ENCODE measurements at places on chromosomes 1 and 21. TPM values are rescaled to one million over a fixed set of nuclear protein-coding genes. Genes with fewer than 3 reads are reported as not detected.
A peak's percentile ranks its signal among the peaks of the same experiment; 100 is the strongest.

- H3K27ac ChIP-seq = no peak overlapping the region
- H3K27me3 ChIP-seq = no peaks in the 10 kb centered on the region
- DNase-seq = no peak
- H3K4me3 ChIP-seq = no peak overlapping the region
- no peaks in the 10 kb centered on the region for H3K4me1 ChIP-seq
Measured at GRCh38 chr21:29477347-29477746, 178.6 kb downstream of the BACH1 start.

GRCh38 chr1:166302989-166303758 lies 136.4 kb upstream of the FAM78B start:
- H3K27ac ChIP-seq = no peak overlapping the region
- no peak for DNase-seq

GRCh38 chr1:74246315-74246714 lies 11.1 kb downstream of the TNNI3K start:
- no peak overlapping the region for H3K4me3 ChIP-seq
- no peaks in the 10 kb centered on the region for H3K27me3 ChIP-seq
- no peak overlapping the region for H3K27ac ChIP-seq

- H3K27me3 ChIP-seq = no peaks in the 10 kb centered on the region
- H3K4me1 ChIP-seq = peaks cover 36% of the 10 kb centered on the region
- peak overlapping the region; percentile 78 for H3K27ac ChIP-seq
- no peak for DNase-seq
- H3K36me3 ChIP-seq = no peaks in the 10 kb centered on the region
Measured at GRCh38 chr1:212700223-212700891, 717 bp upstream of the BATF3 start.

GRCh38 chr1:241947354-241947753 lies 10.2 kb upstream of the BECN2 start:
- no peak for DNase-seq
- no peak overlapping the region for H3K27ac ChIP-seq
- H3K4me3 ChIP-seq = no peak overlapping the region
- H3K27me3 ChIP-seq = no peaks in the 10 kb centered on the region
- H3K4me1 ChIP-seq = no peaks in the 10 kb centered on the region
- H3K36me3 ChIP-seq = no peaks in the 10 kb centered on the region

GRCh38 chr1:112735752-112736151 lies 20.6 kb upstream of the PPM1J start:
- DNase-seq = no peak
- H3K36me3 ChIP-seq = no peaks in the 10 kb centered on the region
- no peaks in the 10 kb centered on the region for H3K4me1 ChIP-seq
- no peaks in the 10 kb centered on the region for H3K27me3 ChIP-seq

DNA sequence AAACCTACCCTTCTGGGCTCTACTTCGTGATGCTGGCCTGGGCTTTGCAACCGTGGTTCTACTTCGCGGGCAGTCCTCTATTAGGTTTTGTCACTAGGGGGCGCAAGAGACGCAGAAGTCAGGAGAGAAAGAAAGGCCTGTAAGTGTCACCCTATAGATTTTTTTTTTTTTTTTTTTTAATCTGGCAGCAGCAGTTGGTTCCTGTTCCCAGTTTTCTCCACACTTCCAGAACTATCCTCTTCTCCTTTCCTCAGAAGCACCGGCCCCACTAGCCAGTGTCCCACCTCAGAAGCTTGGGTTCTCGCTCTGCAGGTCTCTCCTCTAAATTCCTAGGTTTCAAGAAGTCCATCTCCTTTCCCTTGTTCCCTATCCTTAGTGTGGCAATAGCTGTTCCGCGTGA lies 9.1 kb upstream of the LCE2D start:
- H3K27ac ChIP-seq = no peak overlapping the region
- no peaks in the 10 kb centered on the region for H3K4me1 ChIP-seq
- H3K36me3 ChIP-seq = no peaks in the 10 kb centered on the region

- H3K4me1 ChIP-seq = no peaks in the 10 kb centered on the region
- no peak overlapping the region for H3K4me3 ChIP-seq
- H3K36me3 ChIP-seq = no peaks in the 10 kb centered on the region
- no peak overlapping the region for H3K27ac ChIP-seq
- no peaks in the 10 kb centered on the region for H3K27me3 ChIP-seq
Measured at GRCh38 chr1:13556224-13556764, 27.3 kb upstream of the PDPN start.

GRCh38 chr1:218851586-218851985 lies 322.1 kb upstream of the LYPLAL1 start:
- H3K4me1 ChIP-seq = no peaks in the 10 kb centered on the region
- H3K27me3 ChIP-seq = no peaks in the 10 kb centered on the region
- no peak for DNase-seq
- H3K36me3 ChIP-seq = no peaks in the 10 kb centered on the region

GRCh38 chr1:25912076-25912831 lies 6.0 kb upstream of the STMN1 start:
- H3K4me1 ChIP-seq = no peaks in the 10 kb centered on the region
- H3K27ac ChIP-seq = no peak overlapping the region
- H3K4me3 ChIP-seq = no peak overlapping the region

DNA sequence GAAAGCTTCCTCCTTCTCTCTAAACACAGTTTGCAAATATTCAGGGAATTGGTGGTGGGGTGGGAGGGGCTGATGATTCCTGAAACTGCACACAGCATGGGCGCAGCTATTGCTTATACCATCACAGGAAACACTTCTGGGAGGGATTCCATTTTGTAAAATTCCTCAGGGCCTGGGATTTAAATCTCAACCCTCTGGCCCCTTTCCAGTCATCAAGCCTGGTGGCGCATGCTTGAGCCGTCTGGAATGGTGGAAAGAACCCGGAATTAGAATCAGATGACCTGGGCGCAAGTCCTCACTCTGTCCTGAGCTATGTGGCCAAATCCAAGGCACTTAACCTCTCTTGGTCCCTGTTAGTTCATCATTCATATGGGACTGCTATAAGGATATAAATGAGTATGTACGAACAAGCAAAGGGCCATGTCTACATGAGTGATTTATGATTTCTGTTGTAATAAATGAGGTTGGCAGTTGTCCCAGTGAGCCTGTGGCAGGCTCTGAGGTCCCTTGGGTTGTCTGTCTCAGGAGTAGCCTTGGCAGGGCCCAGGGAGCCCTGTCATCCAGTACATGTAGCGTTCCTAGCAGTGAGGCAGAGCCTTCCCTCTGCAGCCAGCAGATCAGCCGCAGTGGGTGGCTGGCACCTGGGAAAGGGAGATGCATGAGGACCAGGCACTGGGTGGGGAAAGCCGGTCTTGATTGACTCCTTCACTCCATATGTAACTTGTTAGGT lies 72.0 kb downstream of the MAN1C1 start:
- H3K4me3 ChIP-seq = no peak overlapping the region
- no peaks in the 10 kb centered on the region for H3K27me3 ChIP-seq

GRCh38 chr1:212121779-212122178 lies 86.2 kb downstream of the DTL start:
- H3K4me3 ChIP-seq = no peak overlapping the region
- no peak for DNase-seq
- no peaks in the 10 kb centered on the region for H3K27me3 ChIP-seq
- peaks cover 18% of the 10 kb centered on the region for H3K4me1 ChIP-seq

DNA sequence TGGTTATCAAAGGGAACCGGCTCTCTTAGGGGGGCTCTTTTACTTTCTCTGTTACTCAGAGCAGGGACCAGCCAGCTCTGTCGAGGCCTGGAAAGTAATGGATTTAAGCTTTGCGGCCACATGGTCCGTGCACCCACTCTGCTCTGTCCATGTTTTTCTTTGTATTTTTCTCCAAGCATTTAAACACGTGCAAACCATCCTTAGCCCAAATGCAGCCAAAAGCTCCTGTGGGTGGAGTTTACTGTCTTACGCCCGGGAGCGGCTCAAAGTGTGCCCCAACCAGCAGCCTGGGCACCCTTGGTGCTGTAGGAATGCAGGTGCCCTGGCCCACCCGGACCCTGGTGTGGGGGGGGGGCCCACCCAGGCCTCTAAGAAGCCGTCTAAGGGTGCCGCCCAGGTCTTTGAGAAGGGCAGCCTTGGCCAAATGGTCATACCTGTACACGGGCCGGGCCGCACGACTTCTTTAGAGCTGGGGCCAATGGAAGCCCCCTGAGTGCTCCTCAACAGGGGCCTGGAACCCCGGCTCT lies 29.2 kb upstream of the POFUT2 start:
- H3K27ac ChIP-seq = peak overlapping the region; percentile 84
- H3K27me3 ChIP-seq = no peaks in the 10 kb centered on the region
- H3K4me1 ChIP-seq = peaks cover 55% of the 10 kb centered on the region
- H3K36me3 ChIP-seq = no peaks in the 10 kb centered on the region
- no peak overlapping the region for H3K4me3 ChIP-seq

GRCh38 chr21:44949779-44950198 lies 10.0 kb downstream of the SLX9 start:
- no peak for DNase-seq
- H3K4me1 ChIP-seq = peaks cover 51% of the 10 kb centered on the region
- H3K27ac ChIP-seq = peak overlapping the region; percentile 58
- H3K27me3 ChIP-seq = no peaks in the 10 kb centered on the region

DNA sequence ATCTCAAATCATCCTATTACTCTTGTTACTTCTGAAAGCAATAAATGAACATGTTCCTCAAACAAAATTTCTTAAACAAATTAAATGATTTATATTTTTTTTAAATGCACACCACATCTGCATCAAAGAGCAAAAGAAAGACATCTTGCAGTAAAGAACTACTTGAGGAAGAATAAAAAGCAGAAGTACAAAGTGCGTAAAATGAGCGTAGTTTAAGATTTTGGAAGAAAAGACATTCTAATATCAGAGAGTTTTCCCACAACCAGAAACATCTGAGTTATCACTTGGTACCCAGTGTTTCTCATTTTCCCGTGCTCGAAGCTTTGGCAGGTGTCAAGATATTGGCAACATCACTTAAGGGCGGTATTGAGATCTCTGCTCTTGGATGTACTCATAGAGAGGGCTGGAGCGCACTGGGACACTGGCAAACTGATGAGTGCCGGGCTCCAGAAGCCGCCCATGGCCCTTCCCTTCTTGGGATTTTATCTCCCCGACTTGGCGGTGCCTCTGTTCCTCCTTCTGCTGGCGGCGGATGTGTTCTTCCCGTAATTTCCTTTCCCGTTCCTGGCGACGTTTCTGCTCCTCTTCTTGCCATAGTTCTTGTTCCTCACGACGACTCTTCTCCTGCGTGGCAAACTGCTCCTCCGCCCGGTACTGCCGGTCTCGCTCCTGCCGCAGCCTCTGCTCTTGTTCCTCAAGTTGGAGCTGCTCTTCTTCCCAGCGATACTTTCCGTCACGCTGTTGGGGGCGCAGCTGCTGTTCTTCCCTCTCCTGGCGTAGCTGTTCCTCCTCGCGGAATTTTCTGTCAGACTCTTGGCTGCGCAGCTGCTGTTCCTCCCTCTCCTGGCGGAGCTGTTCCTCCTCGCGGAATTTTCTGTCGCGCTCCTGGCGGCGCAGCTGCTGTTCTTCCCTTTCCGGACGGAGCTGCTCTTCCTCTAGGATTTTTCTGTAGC lies 7.9 kb downstream of the TCHH start:
- H3K27me3 ChIP-seq = no peaks in the 10 kb centered on the region
- H3K4me1 ChIP-seq = peaks cover 48% of the 10 kb centered on the region
- DNase-seq = no peak
- peak overlapping the region; percentile 54 for H3K4me3 ChIP-seq
- H3K36me3 ChIP-seq = no peaks in the 10 kb centered on the region

DNA sequence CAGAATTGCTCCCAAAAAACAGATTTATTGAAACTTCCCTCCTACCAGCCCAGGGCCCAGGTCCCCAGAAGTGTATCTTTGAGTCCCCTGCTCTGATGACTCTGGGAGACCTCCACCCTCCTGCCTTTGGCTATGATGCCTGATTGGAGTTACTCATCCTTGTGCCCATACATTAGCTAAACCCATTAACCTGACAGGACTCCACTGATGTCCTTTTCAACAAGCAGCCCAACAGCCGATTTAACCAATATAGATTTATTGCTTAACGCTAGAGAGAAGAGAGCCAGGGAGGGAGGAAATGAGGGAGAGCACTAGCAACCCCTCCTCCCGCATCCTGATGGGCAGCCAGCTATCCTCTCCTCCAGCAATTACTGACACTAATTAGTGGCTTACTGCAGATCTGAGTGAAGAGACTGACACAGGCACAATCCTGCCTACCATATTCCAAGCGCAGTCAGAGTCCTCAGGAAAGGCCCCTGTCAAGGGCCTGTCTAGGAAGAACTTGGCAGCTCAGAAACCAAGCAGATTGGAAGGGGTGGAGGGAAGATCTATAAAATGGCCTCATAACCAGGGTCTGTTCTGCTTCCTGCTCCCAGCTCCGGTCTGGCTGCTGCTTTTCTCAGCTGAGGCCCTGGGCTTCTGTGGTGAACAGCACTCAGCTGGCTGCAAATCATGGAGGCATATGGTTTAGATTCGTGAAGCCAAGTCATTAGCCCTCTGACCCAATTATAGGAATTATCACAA lies 484.5 kb upstream of the DAB1 start:
- no peaks in the 10 kb centered on the region for H3K36me3 ChIP-seq
- H3K4me1 ChIP-seq = no peaks in the 10 kb centered on the region
- DNase-seq = no peak
- no peaks in the 10 kb centered on the region for H3K27me3 ChIP-seq
- H3K4me3 ChIP-seq = no peak overlapping the region
- no peak overlapping the region for H3K27ac ChIP-seq

DNA sequence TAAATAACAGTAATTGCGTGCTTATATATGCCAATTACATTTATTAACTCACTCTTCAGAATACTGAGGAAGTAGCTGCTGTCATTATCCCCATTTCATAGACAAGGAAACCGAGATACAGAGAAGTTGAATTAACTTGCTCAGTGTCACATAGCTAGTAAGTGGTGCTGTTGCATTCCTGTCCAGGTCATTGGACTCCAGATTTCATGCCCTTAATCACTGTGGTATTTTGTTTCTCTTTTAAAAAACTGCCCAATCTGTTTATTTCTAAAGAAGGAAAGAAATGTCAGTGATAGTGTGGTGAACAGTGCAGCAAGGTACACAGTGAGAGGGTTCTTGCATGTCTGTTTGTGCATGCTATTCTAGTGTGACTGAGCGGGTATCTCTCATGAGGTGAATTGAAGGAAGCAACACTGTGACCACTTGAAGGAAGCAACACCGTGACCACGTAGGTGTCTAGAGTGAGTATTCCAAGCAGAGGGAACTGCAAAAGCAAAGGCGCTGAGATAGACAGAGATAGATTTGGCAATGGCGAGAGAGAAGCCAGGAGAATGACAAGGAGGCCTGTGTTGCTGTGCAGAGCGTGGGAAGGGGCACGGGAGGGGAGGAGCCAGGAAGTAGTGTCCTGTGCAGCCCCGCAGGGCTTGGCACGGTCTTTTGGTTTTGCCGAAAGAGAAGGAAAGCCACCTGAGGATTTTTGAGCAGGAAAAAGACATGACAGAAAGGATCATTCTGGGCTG lies 95.9 kb downstream of the CAMTA1 start:
- no peaks in the 10 kb centered on the region for H3K27me3 ChIP-seq
- H3K27ac ChIP-seq = no peak overlapping the region
- H3K4me3 ChIP-seq = no peak overlapping the region
- H3K4me1 ChIP-seq = no peaks in the 10 kb centered on the region
- H3K36me3 ChIP-seq = no peaks in the 10 kb centered on the region

DNA sequence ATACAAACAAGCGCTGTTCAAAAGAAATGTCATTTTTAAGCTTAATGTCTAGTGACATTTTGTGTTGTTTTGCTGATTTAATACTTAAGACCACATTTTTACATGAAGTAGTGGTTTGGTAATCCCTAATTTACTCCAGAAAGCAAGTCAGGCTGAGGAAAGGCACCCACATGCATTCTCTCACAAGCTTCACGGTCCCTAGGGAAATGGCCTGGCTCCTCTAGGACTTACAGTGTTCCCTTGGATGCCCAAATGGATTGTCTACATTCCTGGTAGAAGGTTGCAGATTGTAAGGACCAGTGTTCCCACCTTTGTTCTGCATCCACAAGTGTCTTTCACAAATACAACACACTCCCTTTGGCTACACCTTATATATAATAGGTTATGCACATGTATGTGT lies 9.5 kb downstream of the GPSM2 start:
- no peaks in the 10 kb centered on the region for H3K27me3 ChIP-seq
- H3K4me3 ChIP-seq = no peak overlapping the region
- no peak for DNase-seq
- no peaks in the 10 kb centered on the region for H3K36me3 ChIP-seq

Gene NKAIN1
- not detected for total RNA-seq

Gene CLCA4
- total RNA-seq = not detected

Gene ARID1A
- total RNA-seq = 76.2 TPM

Gene OXCT2
- 0.83 TPM for total RNA-seq

Gene CNIH3
- total RNA-seq = 2.3 TPM
